ENCODE measurements at places on chromosomes 7 and 10.

DNA sequence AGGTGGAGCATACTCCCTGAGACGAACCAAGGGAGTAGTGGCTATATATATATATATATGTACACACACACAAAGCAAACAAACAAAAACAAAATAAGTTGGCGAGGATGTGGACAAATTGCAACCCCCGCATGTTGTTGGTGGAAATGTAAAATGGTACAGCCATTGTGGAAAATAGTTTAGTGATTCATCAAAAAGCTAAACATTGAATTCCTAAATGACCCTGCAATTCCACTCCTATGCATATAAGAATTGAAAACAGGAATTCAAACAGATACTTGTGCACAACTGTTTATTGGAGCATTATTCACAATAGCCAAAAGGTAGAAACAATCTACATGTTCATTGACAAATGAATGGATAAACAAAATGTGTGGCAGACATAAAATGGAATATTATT, 407.9 kb downstream of the KCNMA1 start:
- DNase-seq = no peak

GRCh38 chr7:121331574-121331973, 2.8 kb downstream of the WNT16 start:
- no peak for DNase-seq

DNA sequence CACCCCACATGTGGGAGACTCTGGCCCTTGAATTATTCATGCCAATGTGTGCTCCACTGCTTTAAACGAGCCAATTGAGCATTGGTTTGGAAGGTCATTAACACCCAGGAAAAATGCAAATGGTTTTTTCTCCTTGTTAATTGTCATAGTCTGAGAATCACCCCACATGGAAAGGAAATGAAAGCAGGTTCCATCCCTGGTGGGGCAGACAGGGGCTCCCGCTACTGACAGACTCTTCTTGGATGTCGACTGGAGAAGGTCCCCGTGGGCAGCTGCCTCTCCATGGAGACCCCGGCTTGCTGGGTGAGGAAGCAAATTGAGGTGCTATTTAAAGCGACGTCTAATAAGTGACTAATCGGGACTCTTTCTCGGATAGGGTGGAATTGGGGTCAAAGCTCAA, 32.0 kb upstream of the EN2 start:
- DNase-seq = no peak

DNA sequence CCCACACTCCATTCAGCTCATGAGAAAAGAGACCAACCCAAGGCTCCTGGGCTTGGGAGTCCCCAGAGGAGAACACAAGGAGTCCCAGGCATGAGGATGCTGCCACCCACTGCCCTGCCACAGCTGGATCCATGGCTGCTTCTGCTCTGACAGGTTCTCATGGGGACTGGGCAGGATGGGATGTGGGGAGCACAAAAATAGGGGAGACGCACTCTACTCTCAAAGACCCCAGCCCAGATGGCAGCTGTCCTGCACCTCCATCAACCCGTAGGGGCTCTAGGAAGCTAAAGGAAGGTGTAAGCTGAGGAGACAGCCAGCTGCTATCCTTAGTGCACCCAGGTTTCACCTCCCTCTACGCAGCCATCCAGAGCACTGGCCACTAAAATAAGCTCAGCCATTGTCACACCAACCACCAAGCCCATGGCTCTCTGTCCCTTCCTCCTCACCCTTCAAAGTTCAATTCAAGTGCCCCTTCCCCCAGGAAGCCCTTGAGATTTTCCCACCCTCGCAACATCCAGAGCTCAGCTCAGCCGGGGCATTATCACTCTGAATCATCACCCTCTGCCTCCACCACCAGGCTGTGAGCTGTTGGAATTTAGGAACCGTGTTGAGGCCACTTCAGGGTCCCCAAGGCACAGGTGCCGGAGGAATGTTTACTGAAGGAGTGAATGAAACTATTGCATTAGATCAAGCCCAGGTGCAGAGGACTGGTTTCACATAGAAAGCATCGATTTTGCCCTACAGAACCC, 142.1 kb downstream of the GRID1 start:
- DNase-seq = peak; percentile 85

DNA sequence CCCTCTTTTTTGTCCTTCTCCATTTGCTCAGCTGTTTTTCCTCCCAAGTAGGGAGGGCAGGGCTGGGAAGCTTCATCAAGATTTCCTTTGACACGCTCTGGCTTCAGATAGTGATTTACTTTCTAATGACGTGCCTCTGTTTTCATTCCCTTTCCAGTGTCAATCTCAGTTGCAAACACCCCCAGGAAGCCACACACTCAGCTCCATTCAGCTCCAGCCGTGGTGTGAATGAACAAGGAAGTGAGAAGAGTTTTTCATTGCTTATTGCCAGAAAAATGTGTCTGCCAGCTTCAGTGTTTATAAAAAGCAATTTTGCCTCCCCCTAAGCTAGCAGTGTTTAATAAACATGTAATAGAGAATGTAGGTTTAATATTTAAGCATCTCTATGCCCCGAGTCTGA, 108.7 kb upstream of the DPP6 start:
- no peak for DNase-seq

GRCh38 chr7:64045301-64046040, at the start of gene ZNF727:
Gene ZNF727, plus strand, starts transcription at chr7:64045434. Its CDS starts 188 bp downstream, at chr7:64045622.
- no peak for DNase-seq

GRCh38 chr10:80077869-80078447, 507 bp upstream of the TMEM254 start:
- no peak for DNase-seq

DNA sequence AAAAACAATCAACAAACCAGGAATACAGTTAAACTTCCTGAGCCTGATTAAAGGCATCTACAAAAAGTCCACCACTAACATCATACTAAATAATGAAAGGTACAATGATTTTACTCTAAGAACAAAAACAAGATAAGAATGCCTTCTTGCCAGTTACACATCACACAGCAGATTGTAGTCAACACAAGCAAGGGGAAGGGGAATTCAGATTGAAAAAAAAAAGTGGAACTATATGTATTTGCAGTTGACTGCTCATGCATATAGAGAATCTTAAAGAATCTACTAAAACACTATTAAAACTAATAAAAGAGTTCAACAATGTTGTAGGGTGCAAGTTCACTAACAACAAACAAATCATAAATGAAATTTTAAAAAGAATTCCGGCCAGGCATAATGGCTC, 28.5 kb downstream of the ZNF33B start:
- DNase-seq = no peak

DNA sequence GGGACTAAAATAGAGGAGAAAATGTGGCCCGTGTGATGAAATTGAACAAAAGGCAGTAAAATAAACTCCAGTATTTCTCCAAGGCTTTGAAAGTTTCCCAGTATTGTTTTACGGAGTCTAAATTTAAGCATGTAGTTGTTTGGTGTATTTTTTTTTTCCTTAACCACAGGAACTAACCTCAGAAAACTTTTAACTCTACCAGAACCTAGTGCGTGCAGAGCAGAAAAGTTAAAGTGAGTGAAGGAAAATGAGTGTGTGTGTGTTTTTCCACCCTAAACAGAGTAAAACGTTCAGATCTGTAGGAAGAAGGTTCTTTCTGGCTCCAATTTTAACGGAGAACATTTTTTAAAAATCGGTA, 812 bp downstream of the PROSER2 start:
- no peak for DNase-seq

GRCh38 chr10:117635826-117636225, 93.3 kb downstream of the EMX2 start:
- DNase-seq = no peak

GRCh38 chr10:91700273-91700672, 67.4 kb upstream of the PPP1R3C start:
- no peak for DNase-seq

- DNase-seq = peak; percentile 34
These were observed 26.5 kb downstream of the ASNS start for GRCh38 chr7:97845622-97846203.

GRCh38 chr7:1247527-1248041, 14.9 kb downstream of the UNCX start:
- DNase-seq = no peak

DNA sequence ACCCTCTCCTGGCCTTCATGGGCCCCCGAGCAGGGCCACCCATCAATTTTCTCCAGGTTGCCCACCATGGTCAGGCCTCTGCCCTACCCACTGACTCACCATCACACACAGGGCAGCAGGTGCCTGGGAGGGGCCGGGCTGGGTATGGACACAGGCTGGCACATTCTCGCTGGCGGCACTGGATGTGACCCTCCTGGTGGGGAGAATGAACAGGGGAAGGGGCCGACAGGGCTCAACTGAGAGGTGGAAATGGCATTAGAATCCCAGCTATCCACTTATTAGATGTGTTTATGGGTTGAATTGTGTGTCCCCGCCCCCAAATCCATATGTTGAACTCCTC, 16.4 kb downstream of the KCP start:
- no peak for DNase-seq

GRCh38 chr7:143305423-143306070, 10.4 kb upstream of the CLCN1 start:
- DNase-seq = peak; percentile 43

- no peak for DNase-seq
These were observed 6.3 kb downstream of the CALN1 start for GRCh38 chr7:72405871-72406270.

- no peak for DNase-seq
These were observed 161.4 kb downstream of the ELMO1 start for GRCh38 chr7:37287131-37287855.

DNA sequence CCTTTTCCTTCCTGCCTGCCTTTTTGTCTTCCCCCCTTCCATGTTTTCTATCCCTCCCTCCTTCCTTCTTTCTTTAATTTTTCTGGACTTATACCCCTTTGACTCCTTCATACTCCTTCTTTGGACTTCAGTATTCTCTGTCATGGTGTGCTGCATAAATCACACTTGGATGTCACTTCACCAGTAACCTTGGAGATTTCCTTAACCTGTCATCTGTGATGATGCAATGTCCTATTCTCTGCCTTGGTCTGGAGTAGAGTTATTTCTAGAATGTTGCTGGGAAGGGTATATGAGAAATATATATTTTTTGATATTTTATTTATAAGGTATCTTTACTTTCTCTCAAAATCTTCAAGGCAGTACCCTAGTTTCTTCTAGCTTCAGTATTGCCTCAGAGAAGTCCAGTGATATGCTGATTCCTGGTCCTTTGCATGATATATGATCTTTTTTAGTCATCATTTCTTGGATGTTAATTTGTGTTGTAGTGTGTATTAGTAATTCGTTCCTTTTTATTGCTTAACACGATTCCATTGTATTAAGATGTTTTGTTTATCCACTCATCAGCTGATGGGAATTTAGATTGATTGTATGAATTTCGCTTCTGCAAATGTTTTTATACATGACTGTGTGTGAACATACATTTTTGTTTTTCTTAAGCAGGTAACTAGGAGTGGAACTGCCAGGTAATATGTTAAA, 206.9 kb upstream of the MBL2 start:
- DNase-seq = no peak

DNA sequence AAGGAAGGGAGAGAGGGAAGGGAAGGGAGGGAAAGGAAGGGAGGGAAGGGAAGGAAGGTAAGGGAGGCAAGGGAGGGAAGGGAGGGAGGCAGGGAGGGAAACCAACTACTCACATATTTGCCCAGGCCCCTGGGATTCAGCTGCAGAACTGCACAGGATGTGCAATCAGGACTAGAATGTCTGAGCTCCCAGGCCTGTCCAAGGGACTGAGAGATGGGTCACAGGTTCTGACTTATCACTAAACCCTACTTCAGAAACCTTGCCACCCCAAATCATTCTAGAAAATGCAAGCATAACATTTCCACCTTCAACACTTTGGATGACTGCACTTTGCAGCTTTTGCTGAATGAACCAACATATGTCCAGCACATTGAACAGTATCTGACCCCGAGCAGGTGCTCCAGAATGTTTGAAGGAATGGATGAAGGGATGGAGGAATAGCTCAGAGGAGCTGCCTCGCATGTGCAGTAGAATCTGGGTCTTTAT, 245.3 kb downstream of the KCNMA1 start:
- DNase-seq = no peak

- no peak for DNase-seq
These were observed 140.4 kb upstream of the AUTS2 start for GRCh38 chr7:69457595-69458504.

DNA sequence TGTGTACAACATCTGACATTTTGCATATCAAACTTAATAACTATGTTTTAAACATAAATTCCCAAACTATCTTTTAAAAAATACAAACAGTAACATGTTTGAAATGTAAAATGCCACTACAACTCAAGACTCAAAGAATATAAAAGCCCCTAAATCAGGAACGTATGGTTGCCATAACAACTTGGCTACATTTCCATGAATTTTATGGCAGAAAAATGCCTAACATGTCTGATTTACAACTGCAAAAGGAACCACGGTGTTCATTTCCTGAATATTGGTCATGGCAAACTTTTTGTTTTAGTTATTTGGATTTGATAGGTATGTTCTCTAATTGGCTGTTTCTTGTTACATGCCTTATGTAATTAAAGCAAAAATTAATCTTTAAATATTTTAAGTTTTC, 2.0 kb downstream of the SOSTDC1 start:
- no peak for DNase-seq
